ENCODE measurements at places on chromosomes 12 and 14. TPM values are rescaled to one million over a fixed set of nuclear protein-coding genes. Genes with fewer than 3 reads are reported as not detected.

DCN gene
- total RNA-seq: 0.57 TPM

OTOGL gene
- total RNA-seq: 0.53 TPM

KIF5A gene
- 7.2 TPM for total RNA-seq

GRCh38 chr14:97315790-97316189 is 518.6 kb downstream of the VRK1 start:
- H3K4me1 ChIP-seq: no peaks in the 10 kb centered on the region
- no peaks in the 10 kb centered on the region for H3K27me3 ChIP-seq
- H3K4me3 ChIP-seq: no peak overlapping the region
- no peaks in the 10 kb centered on the region for H3K36me3 ChIP-seq
- no peak for DNase-seq
- no peak overlapping the region for H3K27ac ChIP-seq

GRCh38 chr14:75980856-75981255 is 939 bp downstream of the TGFB3 start:
- no peaks in the 10 kb centered on the region for H3K36me3 ChIP-seq
- H3K27ac ChIP-seq: no peak overlapping the region
- no peak for DNase-seq
- H3K27me3 ChIP-seq: no peaks in the 10 kb centered on the region

DNA sequence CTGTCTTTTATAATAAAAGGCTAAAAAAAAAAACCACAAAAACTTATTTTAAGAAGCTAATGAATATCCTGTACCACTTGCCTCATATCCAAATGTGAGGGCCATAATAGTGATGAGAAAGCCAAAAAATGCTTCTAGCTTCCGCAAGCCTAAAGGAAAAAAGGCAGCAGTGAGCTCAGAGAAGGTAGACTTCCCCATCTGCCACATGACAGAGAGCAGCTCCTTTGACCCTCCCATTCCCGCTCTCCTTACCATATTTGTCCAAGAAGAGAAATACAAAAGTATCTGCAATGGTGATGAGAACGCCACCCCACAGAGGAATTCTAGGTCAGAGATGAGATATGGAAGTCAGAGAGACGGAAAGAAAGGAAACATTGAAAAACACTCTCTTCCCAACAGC is 27.1 kb downstream of the SLC11A2 start:
- DNase-seq: no peak
- no peak overlapping the region for H3K4me3 ChIP-seq
- peaks cover 7% of the 10 kb centered on the region for H3K36me3 ChIP-seq
- H3K27ac ChIP-seq: no peak overlapping the region
- peaks cover 5% of the 10 kb centered on the region for H3K4me1 ChIP-seq

GRCh38 chr14:68513137-68513536 is 279.7 kb downstream of the ZFP36L1 start:
- no peak for DNase-seq
- no peak overlapping the region for H3K27ac ChIP-seq
- H3K36me3 ChIP-seq: no peaks in the 10 kb centered on the region
- H3K4me1 ChIP-seq: peaks cover 10% of the 10 kb centered on the region
- no peaks in the 10 kb centered on the region for H3K27me3 ChIP-seq

DNA sequence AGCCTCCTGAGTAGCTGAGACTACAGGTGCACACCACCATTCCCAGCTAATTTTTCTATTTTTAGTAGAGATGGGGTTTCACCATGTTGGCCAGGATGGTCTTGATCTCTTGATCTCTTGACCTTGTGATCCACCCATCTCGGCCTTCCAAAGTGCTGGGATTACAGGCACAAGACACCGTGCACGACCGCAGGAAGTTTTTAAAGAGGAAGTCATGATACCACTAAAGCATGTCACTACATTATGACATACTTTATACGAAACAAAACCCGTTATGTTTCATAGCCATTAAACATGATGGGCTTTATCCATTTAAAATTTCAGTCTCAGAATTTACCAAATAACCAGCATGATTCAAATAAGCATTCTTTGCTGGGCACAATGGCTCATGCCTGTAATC is 83.8 kb upstream of the DUSP6 start:
- no peaks in the 10 kb centered on the region for H3K36me3 ChIP-seq
- H3K4me3 ChIP-seq: no peak overlapping the region
- peaks cover 7% of the 10 kb centered on the region for H3K4me1 ChIP-seq
- DNase-seq: no peak
- H3K27ac ChIP-seq: no peak overlapping the region
